Heart right ventricle (tissue), 16 donors: ENCODE measurements at places on chromosomes 7 and 10. TPM values are rescaled to one million over a fixed set of nuclear protein-coding genes. Genes with fewer than 3 reads are reported as not detected.

GRCh38 chr10:110845756-110846620 is 25.7 kb upstream of the PDCD4 start:
- DNase-seq = no peak

DNA sequence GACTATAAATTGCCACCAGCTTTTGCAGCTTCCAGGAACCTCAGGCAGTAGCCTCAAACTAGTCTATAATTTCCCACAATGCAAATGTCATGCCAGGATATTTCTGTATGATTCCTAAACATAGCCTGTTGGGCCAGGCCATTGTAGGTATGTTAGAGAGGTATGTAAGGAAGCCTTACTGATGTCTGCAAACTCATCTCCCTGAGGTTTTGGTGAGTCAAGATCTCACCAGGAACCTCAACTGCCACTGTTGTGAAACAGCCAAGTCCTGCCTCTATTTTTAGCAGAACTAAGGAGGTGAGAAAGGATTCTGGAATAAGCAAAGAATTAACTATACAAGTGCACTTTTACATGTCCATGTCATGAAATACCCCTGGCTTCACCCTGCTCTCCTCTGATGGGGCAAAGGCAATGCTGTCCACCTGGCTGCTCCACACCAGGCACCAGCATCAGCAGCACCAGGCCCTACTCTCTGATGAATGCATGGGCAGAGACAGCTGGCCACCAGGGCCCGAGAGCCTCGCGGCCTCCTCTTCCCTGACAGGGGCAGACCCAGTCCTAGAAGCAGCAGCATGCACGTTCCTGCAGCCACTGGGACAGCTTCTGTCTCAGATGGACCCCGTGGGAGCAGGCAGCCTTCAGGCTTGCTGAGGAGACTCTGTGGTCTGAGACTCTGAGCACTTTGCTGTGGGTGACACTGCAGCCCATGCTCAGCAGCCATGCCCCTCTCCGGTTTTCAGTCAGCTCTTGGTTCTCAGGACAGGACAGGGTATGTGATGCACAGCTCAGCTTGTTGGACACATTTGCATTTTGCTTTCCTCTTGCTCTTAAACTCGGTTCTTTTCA is 147.3 kb downstream of the ZMYND11 start:
- DNase-seq = no peak

DNA sequence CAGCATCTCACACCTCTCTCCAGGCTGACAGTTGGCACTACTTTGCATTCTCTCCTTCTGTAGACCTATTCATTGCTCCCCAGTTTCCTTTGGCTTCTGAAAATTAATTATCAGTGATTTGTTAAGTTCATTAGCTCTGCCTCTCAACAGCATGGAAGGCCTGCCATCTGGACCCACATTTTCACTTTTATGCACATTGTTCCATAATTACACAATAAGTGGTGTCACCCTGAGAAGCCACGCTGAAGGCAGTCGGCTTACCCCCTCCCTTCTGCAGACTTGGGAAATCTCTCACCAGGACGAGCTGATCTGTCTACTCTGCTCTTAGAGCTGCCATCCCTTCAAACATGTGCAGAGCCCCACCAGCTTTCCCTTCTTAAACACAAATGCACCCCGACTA is 64.7 kb downstream of the SLIT1 start:
- no peak for DNase-seq

DNA sequence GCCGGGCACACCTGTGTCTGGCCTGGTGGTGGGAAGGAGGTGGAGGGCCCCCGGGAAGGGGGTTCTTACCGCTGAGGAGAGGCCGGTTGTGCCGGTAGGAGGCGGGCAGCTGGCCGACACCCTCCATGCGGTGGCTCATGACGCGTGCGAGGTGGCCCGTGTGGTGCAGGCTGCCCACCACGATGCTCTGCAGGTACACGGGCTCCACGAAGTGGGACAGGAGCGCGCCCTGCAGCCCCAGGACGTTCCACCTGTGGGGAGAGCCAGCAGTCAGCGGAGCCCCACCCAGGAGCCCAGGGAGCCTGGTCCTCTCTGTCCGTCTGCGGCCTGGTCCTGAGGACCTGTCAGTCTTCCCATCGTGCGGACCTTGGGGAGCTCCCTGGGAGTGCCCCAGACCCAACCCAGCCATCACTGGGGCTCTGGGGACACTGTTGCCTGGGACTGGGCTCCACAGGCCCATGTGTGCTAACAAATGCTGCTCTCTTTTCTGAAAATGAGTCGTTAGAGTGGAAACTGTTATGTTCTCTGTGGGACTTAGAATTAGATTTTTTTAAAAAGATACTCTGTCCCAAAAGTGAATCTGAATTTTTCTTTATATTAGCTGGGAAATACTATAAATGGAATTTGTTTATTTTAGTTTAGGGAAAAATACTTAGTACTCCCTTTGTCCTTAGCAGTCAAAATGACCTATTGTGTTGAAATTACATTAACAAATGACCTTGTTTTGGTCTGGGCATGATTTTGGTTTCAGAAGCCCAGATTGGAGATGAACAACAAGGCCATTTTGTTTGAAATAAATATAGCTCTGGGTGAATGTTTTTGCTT is 143.9 kb downstream of the WDR37 start:
- no peak for DNase-seq

- DNase-seq = no peak
Measured at GRCh38 chr7:120550494-120551048, 277.6 kb downstream of the KCND2 start.

- DNase-seq = no peak
Measured at GRCh38 chr7:141610671-141611070, 59.5 kb downstream of the AGK start.

DNA sequence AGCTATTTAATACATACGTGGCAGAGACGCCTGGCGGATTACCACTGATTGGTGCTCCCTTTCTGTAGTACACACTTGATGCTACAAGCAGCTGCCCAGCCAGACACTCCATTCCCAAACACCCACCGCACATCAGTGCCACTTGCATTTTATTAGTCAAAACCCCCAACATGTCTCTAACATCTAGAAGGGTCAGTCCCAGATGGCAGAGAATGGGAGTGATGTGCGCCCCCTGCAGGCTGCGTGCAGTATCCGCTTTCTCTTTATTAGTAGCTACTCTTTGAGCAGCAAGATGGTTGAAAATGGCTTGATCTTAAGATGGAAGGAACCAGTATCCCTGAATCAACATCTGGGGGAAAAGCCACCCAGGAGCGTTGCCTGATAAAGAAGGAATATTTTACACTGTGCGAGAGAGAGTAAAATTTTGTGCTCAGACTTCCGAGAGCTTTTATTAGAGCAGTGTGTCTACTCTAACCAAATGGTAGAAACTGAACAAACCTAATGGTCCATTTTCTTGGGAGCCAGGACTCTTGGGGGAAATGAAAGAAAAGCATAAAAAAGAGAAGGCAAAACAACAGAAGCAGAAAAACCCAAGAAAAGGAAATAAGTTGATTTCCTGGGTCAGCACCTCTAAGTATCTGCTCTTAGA is 78.3 kb downstream of the ST8SIA6 start:
- DNase-seq = no peak

GRCh38 chr7:46485481-46486065 is 564.5 kb upstream of the IGFBP3 start:
- no peak for DNase-seq

DNA sequence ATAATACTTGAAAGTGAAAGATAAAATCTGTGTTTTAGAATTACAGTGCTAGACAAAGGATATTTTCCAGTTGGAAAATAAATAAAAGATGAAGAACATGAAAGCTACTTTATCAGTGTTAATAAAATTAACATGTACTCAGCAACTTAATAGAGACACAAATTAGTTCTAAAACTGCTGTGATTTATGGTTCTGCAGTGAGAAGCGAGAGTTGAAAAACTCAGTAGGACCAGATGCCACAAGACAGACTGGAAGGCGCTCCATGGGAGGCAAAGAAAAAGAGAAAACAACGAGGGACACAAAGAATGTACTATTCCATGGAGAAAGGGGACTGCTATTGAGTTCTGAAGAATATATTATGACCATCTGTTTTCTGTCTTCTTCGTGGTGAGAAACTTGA is 590.4 kb downstream of the PHTF2 start:
- DNase-seq = no peak

GRCh38 chr7:94615666-94616065 is 40.3 kb downstream of the SGCE start:
- no peak for DNase-seq

DNA sequence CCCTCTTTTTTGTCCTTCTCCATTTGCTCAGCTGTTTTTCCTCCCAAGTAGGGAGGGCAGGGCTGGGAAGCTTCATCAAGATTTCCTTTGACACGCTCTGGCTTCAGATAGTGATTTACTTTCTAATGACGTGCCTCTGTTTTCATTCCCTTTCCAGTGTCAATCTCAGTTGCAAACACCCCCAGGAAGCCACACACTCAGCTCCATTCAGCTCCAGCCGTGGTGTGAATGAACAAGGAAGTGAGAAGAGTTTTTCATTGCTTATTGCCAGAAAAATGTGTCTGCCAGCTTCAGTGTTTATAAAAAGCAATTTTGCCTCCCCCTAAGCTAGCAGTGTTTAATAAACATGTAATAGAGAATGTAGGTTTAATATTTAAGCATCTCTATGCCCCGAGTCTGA is 108.7 kb upstream of the DPP6 start:
- no peak for DNase-seq

GRCh38 chr10:4766454-4766853 is 59.6 kb upstream of the AKR1E2 start:
- no peak for DNase-seq

DNA sequence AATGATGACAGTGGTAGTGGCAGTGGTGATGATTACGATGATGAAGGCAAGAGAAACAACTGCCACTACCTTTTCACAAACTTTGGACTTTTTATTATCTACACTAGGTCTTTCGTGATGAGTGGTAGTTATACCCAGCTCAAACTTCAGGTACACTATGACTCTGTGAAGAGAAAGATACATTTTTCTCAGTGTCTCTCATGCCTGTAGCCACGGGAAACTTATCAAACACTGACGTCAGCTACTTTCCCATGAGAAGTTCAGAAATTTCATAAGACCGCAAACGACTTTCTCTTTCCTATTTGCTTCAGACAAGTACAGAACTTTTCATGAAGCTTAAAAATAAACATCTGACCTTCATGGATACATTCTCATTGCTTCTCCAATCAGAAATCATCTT is 57.0 kb downstream of the CALD1 start:
- DNase-seq = no peak

CHN2 gene
- 50.0 TPM for total RNA-seq

TMEM176A gene
- 15.1 TPM for total RNA-seq

KCNIP2 gene
- 259 TPM for total RNA-seq

AZGP1 gene
- total RNA-seq = 72.8 TPM

PON1 gene
- total RNA-seq = not detected

KLF14 gene
- total RNA-seq = 0.13 TPM
